ENCODE measurements at places on chromosomes 7 and 10. TPM values are rescaled to one million over a fixed set of nuclear protein-coding genes. Genes with fewer than 3 reads are reported as not detected.

The OPTN gene
- 114 TPM for total RNA-seq

The RET gene
- total RNA-seq: 0.66 TPM

The MACROH2A2 gene
- total RNA-seq: 6.3 TPM

The CCL26 gene
- 9.5 TPM for total RNA-seq

The APBB1IP gene
- 4.2 TPM for total RNA-seq

The UCN3 gene
- total RNA-seq: not detected

The TRPV6 gene
- 1.5 TPM for total RNA-seq
